ENCODE measurements at places on chromosomes 1 and 21. TPM values are rescaled to one million over a fixed set of nuclear protein-coding genes. Genes with fewer than 3 reads are reported as not detected.

CFAP74 gene
- total RNA-seq = 0.09 TPM

MSH4 gene
- total RNA-seq = 0.19 TPM

KCNA3 gene
- total RNA-seq = 22.9 TPM

FCGR3A gene
- 9.0 TPM for total RNA-seq

CHODL gene
- total RNA-seq = 0.76 TPM

PCP4L1 gene
- total RNA-seq = 2.4 TPM

LENEP gene
- total RNA-seq = 0.09 TPM

CHRM3 gene
- 0.42 TPM for total RNA-seq

SERPINC1 gene
- total RNA-seq = 0.14 TPM

NPHS2 gene
- 0.05 TPM for total RNA-seq

DNALI1 gene
- total RNA-seq = 1.3 TPM

MX1 gene
- total RNA-seq = 148 TPM

S100A10 gene
- 46.1 TPM for total RNA-seq

TPTE gene
- total RNA-seq = not detected

LRRC41 gene
- 32.8 TPM for total RNA-seq

OR6N1 gene
- not detected for total RNA-seq

RNU1-2 gene
- total RNA-seq = 17,380 TPM

CCT3 gene
- 296 TPM for total RNA-seq

ADORA3 gene
- 5.8 TPM for total RNA-seq

MXRA8 gene
- 2.7 TPM for total RNA-seq

PLA2G2D gene
- total RNA-seq = 0.52 TPM

RAB42 gene
- 51.5 TPM for total RNA-seq

OR2T2 gene
- total RNA-seq = not detected

ADORA1 gene
- total RNA-seq = 0.28 TPM

RPTN gene
- 0.09 TPM for total RNA-seq

DNM3 gene
- 2.2 TPM for total RNA-seq

RGS8 gene
- 0.19 TPM for total RNA-seq

LRRC47 gene
- total RNA-seq = 20.6 TPM

DNAJB4 gene
- total RNA-seq = 17.8 TPM

All from thymus (tissue), 14 donors.